ENCODE measurements at places on chromosomes 1 and 21.

DNA sequence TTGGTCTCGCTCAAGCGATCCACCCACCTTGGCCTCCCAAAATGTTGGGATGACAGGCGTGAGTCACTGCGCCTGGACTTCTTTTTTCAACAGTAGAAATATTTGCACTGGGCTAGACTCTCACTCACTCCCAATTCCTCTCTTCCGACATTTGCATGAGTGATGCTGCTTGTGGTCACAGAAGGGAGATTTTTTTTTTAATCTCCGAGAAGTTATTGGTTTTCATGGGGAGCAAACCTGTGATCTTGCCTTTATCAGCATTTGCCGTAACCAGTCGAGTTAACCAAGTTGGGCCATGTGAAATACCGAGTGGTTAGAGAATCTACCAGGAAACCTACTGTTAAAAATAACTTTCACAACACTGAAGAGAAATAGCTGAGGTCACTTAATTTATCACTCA is 21.1 kb downstream of the ERG start:
- DNase-seq, result no peak

GRCh38 chr1:111227434-111227833 is at the start of gene CHI3L2:
CHI3L2 (plus strand) TSS chr1:111227713; CDS start chr1:111227730, 17 bp downstream.
- DNase-seq, result no peak

DNA sequence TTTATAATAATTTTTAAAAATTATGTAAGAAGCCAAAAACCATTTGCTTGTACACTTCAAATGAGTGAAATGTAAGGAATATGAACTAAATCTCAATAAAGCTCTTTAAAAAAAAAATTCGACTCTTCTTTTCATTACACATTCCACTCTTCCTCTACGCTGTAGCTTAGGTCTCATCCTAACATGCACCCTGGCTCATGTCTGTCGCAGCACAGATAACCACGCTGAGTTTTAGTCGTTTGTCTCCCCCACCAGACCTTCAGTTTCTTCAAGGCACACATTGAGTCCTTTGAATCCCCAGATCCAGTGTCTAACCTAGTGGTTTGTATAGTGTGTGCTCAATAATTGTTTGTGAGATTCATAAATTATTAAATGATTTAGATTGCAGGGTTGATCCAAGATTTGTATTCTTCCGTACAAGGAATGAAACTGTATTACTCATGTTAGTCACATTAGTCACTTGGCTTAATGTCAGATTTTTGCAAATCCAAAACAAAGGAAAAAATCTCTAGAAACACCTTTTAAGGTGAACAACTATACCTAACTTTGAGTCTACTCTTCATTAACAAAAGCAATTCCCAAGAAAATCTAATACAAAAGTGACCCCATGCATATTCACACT is 57.3 kb downstream of the SLC25A24 start:
- no peak for DNase-seq

DNA sequence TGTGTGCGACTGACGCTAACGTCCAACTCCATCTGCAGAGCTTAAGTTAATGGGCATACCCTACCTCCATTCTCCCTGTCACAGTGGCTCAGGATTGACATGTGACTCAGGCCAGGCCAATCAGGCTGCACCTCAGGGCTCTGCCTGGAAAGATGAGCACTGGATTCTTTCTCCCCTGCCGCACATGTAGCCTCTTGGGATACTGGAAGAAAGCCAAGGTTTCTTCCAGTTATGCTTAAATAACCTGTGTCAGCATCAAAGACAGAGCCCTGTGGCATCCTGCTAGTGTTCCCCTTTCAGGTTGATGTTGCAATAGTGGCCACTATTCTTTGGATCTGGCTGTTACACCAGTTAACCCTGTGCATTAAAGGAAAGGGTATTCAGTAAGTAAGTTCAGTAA is 55.0 kb upstream of the SYT6 start:
- DNase-seq, result no peak

DNA sequence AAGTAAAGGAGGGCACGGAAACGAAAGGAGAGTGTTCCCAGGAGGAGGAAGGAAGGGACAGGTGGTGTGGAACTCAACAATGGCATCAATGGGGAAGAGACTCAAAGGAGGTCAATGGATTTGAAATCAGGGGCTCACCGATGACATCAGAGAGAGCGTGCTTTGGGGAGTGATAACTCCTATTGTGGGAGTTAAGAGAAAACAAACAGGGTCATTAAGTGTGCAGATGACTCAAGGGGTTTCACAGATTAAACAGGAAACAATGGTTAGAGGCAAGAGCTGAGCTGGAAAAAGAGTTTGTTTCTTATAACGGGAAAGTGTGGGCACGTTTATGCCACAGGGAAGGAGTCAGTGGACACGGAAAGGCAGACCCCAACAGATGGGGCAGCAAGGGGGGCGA is 629.1 kb downstream of the SMYD3 start:
- DNase-seq, result no peak

- peak; percentile 84 for DNase-seq
Observed at GRCh38 chr1:8439015-8439702, 121.2 kb downstream of the SLC45A1 start.

DNA sequence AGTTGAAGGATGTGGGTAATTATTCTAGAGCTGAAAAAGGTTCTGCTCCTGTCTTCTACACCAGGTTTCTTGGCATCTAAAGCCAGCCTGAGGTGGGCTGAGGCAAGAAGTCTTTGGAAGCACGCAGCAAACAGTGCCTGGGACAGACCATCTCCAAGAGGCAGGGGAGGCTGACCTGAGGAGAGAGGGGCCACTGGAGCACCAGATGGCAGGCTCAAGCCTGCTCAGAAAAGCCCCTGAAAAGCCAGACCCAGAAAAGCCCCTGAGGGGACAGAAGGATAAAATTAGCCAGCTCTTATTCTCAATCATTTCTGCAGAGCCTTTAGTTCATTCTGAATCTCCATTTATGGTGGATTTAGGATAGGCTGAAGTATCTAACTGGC is 17.1 kb downstream of the FCRL4 start:
- DNase-seq, result no peak

GRCh38 chr1:69404486-69404885 is 163.2 kb upstream of the LRRC7 start:
- no peak for DNase-seq

DNA sequence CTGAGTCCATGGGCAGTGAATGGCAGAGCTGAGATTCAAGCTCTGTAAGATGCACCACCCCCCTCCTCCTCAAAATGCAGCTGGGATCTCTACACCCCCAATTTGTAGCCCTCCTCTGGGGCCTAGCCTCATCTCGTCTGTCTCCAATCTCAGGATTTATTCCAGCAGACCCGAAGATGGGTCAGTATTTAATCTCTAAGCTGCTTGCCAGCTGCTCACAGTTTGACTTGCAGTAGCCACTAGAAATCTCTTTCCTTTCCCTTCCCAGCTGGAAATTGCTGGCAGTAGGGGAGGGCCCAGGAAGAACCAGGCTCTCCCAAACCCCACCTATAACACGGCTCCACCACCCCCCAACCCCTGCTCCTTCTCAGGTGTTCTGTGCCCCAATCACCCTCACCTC is 1.5 kb downstream of the LACTBL1 start:
- DNase-seq, result no peak

DNA sequence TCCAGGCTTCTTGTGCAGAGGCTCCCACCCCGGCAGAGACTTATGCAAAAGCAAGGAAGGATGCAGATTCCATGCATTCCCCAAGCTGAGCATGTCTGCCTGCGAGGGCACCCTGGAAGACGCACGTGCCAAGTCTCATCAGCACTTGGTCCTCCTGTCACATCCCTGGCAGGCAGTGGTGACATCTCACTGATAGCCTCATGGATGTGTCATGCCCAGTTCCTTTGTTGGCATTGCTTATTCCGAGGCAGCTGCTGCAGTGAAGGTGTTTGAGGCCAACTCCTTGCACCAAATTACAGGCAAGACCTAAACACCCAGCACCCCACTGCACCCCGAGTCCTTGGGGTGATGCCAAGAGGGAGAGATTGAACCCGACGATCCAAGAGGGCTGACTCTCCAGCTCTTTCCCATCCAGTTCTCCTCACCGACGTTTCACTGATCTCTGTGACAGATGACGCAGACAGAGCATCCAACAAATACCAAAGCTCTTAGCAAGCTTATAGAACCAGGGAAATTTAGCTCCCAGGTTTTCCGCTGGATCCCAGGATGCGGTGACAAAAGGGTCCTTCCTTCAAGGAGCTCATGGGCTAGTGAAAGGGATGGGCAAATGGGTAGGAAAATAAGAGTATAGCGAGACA is 611.1 kb downstream of the AJAP1 start:
- no peak for DNase-seq

- DNase-seq, result no peak
Observed at GRCh38 chr1:197933647-197934046, 16.5 kb downstream of the LHX9 start.

- no peak for DNase-seq
Observed at GRCh38 chr1:85330711-85331290, 54.4 kb upstream of the BCL10 start.

- DNase-seq, result peak; percentile 21
Observed at GRCh38 chr1:67484492-67484891, 54.3 kb upstream of the SERBP1 start.

- DNase-seq, result no peak
Observed at GRCh38 chr1:6982860-6983259, 197.6 kb downstream of the CAMTA1 start.

GRCh38 chr1:40306296-40306695 is 10.8 kb downstream of the COL9A2 start:
- DNase-seq, result no peak

DNA sequence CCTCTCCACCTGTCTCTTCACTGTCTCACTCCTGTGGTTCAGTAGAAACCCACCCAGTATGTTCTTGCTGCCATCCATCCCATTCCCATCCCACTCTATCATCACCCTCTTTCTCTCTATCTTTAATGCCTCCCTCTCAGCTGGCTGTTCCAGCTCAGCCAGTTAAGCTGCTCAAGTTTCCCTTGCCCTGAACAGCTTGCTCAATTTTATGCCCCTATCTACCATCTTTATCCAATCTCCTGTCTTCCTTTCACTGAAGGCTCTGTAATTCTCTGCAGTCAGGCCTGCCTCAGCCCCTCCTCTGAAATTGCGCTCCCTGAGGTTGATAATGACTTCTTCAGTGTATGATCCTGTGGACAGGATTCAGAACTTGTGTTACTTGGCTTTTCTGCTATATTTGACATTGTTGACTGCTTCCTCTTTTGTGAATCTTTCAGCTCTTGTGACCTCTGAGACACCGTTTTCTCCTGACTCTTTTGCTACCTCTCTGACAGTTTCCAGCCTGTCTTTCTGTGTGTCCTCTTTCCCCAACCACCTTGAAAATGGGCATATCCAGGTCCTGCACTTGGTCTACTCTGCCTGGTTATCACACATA is 13.9 kb upstream of the BCAR3 start:
- DNase-seq, result no peak

DNA sequence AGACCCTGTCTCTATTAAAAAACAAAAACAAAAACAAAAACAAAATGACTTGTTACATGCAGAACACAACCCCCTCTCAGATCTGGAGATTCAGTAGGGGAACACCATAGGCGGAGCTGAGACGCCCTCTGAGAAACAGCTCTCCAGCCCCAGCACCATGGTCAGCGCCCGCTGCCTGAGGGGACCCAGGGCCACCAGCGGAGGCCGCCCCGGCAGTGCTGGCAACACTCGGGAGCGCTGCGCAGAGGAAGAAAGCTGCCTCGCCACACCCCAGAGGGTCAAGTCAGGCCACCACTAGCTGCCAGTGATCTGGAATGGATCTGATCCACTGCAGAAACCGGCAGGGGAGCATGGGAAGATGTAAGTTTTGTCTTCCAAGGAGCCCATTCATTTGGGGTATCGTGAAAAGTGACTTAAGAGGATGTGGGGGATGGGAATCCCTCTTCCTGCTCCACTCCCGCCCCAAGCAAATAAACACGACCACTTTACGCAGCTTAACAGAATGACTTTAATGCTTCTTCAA is 3.1 kb downstream of the ACTA1 start:
- DNase-seq, result no peak

DNA sequence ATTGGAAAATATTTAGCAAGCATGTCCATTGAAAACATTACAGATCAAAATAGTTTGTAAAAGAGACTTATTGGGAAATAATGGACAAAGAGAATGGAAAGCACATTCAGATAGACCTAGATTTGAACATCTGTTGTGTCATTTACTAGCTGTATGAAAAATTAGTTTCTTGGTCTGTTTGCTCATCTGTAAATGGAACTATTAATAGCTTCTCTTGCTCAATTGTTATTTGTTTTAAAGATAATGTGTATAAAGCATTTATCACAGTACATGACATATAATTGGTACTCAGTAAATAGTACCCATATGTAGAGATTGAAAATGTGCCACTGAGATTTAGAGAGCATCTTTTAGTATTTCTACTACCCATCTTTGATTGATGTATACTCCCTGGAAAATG is 25.9 kb downstream of the RPAP2 start:
- no peak for DNase-seq

GRCh38 chr1:226489718-226490425 is 58.7 kb upstream of the STUM start:
- DNase-seq, result no peak

DNA sequence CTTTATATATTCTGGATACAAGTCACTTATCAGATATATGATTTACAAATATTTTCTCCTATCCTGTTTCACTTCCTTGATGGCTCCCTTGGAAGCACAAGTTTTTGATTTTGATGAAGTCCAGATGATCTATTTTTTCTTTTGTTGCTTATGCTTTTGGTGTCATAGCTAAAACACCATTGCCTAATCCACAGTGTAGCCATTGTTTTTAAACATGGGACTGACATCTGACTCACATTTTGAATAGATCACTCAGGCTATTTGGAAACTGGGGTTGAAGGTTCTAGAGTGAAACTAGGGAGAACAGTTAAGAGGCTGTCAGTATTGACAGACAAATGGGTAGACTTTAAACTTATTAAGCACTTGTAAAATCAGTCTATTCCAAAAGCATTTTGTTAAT is 16.6 kb downstream of the AK4 start:
- no peak for DNase-seq

GRCh38 chr1:22295856-22296255 is 153.0 kb upstream of the WNT4 start:
- no peak for DNase-seq

DNA sequence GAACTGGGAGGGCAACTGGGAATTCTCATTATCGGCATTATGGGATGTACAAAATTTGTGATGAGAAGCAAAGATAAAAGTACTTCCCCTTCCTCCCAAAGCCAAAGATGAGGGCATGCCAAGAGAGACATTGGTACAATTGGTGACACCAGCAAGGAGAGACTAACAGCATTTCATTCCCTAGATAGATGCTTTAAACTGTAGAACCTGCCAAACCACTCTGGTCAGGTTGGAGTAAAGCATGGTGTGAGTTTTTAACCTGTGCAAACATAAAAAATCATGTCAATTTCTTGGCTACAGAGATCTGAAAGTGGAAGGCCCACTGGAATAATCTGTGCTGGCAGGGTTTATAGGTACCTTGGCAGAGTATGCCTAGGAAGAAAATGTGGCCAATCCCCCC is 19.4 kb downstream of the CTXND2 start:
- DNase-seq, result no peak

DNA sequence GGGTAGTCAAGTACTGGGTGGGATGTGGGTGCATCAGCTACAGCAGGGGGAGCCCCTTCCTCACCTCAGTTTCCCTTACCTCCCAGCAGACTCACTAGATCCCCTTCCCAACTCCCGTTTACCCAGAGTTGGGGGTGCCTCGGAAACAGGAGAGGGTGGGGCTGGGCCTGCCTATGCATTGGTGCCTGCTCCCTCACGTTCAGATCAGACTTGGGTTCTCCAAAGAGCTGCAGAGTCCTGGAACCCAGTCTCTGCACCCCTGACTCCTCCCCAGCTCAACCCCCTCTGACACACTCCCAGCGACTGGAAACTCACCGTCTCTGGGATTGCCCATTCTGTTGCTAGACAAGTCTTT is 6.0 kb downstream of the FOXO6 start:
- DNase-seq, result no peak

Data from NCI-H748 treated with DMSO at 0.1 percent for 48 hours (cell line).